ENCODE measurements at places on chromosomes 3 and 15.

DNA sequence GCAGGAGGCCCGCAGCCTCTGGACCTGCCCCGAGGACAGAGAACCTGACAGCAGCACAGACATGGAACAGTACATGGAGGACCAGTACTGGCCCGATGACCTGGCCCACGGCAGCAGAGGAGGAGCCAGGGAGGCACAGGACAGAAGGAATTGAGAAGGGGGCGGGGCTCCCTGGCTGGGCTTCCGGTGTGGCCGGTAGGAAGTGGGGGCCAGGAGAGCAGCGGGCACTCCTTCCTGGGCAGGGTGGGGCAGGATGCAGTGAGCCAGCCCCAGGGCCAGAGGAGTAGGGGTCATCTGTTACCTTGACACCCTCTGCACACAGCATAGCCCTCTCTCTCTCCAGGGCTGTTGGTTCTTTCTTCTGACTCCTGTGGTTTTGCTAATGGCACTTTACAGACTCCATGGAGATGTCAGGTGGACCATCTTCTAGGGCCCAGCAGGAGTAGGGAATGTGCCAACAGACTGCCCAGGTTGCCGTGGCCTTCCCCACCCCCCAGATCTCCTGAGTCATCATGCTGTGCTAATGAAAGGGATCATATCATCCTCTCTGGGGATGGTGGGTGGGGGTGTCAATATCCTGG is 8.6 kb upstream of the ISG20 start:
- DNase-seq: no peak

DNA sequence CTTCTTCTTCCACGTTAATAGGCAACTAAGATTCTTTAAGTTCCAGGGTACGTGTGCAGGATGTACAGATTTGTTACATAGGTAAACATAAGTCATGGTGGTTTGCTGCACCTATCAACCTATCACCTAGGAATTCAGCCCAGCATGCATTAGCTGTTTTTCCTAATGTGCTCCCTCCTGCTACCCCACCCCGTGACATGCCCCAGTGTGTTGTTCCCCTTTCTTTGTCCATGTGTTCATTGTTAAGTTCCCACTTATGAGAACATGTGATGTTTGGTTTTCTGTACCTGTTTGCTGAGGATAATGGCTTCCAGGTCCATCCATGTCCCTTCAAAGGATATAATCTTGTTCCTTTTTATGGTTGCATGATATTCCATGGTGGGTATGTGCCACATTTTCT is 21.1 kb downstream of the GTF2A2 start:
- no peak for DNase-seq

DNA sequence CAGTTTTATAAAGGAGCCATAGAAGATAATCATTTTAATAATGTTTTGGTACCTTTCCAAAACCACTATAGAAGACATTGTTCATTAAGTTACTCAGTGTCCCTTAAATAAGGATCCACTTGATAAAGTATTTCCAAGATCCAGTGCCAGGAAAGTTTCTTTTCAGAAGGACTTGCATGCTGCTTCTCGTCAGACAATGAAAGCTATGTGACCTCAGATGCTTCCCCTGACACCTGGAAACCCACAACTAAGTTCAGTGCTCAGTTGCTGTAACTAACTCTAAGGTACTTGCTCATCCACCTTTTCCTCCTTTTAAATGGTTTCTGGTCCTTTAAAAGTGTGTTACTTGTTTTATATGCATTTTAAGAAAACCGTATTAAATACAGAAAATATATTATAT is 7.3 kb downstream of the SSR3 start:
- no peak for DNase-seq

GRCh38 chr3:152458376-152459117 is 189.8 kb downstream of the MBNL1 start:
- DNase-seq: no peak

GRCh38 chr3:149170672-149171071 is 41.2 kb downstream of the HPS3 start:
- DNase-seq: no peak

DNA sequence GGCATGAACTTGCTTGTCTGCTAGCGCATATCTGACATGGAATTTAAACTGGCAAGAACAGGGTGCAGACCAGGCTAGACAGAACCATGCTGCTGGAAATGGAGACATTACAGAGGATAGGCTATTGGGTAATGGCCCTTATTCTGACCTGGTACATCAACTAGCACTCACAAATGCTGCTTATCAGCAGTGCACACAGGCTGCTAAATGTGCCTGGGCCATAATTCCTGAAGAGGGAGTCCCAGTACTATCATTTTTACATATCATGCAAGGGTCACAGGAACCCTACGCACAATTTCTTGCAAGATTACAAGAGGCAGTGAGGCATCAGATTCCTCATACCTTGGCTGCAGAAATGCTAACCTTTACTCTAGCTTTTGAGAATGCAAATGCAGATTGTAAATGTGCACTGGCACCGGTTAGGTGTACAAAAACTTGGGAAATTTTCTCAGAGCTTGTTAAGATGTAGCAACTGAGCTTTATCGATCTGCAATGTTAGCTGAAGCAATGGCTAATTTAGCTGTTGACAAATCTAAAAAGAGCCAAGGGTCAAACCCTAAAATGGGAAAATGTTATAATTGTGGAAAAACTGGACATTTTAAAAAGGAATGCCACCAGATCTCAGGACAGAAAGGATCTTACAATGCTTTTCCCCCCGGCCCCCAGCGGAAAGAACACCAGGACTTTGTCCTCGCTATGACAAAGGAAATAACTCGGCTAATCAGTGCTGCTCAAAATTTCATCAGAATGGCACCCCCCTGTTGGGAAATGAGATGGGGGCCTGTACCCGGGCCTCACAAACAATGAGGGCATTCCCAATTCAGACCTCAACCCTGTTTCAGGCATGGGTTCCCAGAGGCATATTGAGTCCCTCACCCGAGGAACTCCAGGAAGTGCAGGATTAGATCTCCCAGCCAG is 21.1 kb downstream of the CCRL2 start:
- no peak for DNase-seq

DNA sequence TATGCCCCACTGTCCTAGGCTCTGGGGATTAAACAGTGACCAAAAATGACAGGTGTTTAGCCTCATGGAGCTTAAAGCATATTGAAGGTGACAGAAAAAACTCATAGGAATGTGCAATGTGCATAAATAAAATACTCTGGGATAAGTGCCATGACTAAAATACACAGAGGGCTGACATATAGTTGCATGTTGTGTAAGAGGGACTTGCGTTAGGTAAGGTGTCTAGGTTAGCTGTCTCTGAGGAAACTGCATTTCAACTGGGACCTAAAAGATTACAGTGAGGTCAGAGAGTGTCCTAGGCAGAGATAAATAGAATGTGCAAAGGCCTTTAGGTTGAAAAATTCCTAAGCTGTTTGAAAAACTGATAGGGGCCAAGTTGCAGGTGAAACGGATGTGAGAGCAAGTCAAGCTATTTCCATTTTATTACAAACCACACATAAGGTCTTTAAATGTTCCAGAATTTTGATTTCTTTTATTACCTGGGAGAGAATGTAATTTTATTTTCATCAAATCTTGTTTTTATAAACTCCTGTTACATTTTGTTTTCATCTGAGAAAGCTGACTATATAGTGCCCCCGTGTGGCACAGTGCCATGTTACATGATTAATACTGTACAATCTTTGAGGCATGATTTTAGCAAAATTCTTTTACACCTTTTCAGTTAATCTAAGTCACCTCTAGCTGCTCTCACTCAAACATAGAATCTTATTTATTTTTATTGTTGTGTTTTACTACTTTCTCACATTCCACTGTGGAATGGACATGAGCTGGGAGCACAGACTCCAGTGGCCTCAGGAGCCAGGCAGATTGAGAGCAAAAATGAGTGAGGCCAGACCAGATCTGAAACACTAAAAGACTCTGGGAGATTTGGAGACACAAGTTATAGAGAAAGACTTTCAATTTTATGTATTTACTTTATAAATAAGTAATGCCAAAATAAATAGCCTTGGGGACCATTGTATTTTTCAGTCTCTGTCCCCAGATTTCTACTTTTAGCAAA is 259.6 kb upstream of the ZNF717 start:
- DNase-seq: no peak

GRCh38 chr3:14377838-14378169 is 24.6 kb upstream of the SLC6A6 start:
- no peak for DNase-seq

GRCh38 chr3:16372362-16373292 is 107.6 kb downstream of the OXNAD1 start:
- no peak for DNase-seq

GRCh38 chr15:42313463-42313862 is 40.2 kb upstream of the TMEM87A start:
- no peak for DNase-seq

DNA sequence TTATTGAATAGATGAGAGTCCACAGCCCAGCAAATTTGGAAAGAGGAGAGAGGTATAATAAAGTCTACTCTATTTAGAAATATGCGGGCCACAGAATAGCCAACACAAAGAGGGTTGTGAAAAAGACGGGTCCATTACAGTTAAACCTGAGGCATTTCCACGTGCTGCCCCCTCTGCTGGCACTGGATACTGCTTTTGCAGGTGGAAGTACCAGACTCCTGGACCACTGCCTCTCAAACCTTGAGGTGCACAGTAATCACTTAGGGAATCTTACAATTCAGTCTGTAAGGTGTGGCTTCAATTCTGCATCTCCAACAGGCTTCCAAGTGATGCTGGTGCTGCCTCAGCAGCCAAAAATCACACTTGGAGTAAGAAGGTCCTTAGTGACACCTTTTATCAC is 3.0 kb upstream of the TFDP2 start:
- DNase-seq: no peak

DNA sequence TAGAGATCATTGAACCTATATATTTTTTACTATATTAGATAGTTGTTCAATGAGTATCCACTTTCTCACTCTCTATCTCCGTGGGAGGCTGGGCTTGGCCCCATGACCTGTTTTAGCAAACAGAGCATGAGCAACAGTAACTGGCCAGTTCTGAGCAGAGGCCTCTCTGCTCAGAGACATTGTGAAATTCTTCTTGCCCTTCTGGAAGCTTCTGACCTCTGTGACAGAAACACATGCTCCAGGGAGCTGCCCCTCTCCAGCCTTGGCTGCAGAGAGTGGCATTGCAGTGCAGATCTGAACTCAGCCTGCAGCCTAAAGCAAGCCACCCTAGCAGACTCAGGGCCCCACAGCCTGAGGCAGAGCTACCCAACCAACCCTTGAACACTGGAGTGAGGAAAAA is 20.5 kb downstream of the FAM240A start:
- DNase-seq: no peak

DNA sequence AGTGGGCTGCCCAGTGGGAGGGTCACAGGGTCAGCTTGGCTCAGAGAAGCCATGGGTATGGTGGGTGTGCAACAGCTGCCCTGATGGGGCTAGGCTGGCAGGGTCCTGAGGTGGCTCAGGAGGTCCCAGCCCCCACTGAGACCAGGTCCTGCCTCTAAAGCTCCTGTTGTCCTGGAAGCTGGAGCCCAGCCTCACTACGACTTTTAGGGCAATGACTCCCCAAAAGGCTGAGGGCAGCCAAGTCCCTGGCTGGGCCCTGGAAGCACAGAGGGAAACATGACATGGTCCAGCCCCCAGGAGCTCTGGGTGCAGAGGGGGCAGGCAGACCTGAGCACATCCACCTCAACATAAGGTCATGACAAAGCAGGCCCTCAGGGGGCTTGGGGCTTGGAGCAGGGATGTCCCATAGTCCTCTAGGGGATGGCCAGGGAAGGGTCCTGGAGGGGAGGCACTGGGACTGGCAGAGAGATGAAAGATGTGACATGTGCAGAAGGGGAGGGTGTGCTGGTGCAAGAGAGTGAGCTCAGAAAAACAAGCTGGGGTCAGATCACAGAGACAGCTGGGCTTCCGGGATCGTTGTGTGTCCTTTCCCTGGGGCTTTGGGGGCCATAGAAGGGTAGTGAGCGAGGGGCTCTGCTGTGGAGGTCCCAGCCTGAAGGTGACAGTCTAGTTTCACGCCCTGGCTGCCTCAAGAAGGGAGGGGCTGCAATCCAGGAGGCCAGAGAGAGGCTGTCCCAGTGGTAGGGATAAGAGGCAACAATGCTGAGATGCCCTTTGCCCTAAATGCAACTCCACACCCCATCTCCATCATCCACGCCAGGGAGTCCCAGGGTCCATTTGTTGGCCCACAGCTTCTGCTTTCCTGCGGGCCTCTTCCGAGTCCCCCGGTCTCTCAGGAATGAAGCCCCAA is 639 bp upstream of the ITIH3 start:
- DNase-seq: no peak

All from GM18507 (cell line).